ENCODE measurements at places on chromosomes 11 and 22.

DNA sequence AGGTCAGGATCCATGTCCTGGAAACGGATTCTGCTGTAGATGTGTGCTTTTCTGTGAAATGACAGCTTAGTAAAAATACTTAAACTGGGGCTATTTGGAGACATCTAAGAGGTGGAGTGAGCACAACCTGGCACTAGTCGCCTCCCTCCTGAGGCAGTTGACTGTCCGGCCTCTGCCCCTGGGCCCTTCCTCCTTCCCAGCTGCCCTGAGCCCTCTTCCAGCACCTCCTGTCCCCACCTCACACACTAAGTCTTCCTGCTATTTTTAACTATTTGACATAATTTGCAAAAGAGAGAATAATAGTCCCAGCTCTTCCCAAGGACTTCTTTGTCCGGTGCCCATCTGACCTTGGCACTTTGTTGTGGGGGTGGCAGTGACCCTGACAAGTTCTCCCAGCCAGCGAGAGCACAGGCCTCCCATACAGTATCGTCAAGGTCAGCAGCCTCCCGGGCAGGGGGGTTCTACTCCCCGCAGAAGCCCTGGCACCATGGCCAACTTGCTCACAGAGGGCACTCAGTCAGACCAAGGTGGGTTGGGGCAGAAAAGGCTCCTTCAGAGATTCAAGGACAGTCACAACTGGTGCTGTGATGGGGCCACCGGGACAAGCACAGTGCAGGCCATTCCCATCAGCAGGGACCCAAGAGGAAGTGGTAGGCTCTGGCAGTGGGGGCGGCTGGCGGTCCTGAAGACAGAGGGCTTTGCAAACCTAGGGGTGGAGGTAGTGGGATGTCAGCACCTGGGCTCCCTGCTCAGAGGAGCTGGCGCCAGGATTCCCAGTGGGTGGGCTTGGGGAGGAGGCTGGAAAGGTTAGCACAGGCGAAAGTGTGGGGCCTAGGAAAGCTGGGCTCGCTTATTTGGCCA is 5.5 kb upstream of the NEAT1 start:
- no peak for DNase-seq

GRCh38 chr11:132185726-132186592 is 815.5 kb downstream of the NTM start:
- peak; percentile 74 for DNase-seq

DNA sequence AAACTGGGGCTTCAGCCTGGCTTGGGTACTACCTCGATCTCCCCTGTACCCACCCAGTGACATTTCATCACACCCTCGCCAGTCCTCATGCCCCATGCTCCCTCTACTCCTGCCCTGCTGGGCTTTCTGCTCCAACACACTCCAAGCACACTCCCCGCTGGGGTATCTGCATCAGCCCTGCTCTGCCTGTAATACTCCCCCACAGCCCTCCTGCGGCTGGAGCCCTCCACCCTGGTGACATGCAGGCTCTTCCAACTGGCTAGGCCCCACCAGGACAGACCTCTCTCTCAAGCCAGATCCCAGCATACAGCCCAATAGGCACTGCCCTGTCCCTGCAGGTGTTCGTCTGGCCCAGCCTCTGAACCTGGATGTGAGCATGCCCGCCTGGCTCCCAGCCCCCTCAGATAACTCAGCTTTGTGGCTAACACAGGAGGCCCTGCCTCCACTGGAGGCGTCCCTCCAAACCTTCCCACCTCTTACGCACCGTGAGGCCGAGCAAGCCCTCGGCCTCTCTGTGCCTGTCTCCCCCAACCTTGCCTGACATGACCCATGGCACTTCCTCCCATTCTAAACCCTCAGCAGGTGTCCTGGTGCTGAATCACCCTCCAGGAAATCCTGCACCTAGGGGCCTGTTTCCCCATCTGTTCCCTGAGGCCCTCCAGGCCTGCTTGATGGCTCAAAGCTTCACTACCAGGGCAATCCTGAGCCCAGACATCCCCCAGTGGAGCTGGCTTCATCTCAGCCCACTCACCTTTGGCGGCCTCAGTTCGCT is 33.5 kb upstream of the TXNRD2 start:
- DNase-seq: no peak

GRCh38 chr11:122724520-122724919 is 69.0 kb downstream of the UBASH3B start:
- DNase-seq: no peak

DNA sequence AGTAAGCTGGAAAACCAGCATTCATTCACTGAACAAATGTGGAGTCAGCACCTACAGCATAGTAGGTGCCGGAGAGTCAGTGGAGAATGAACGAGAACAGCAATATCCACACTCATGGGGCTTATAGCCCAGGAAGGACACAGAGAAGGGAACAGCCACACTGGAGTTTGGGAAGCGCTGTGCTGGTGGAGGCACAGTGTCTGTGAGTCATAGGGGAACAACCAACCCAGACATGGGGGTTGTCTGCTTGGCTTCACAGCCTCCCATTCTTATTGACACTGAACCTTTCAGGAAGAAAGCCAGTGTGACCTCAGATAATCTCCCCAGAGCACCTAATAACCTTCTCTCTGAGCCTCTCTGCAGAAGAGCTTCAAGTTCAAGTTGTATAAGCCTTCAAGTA is 56.6 kb upstream of the UBASH3B start:
- no peak for DNase-seq

DNA sequence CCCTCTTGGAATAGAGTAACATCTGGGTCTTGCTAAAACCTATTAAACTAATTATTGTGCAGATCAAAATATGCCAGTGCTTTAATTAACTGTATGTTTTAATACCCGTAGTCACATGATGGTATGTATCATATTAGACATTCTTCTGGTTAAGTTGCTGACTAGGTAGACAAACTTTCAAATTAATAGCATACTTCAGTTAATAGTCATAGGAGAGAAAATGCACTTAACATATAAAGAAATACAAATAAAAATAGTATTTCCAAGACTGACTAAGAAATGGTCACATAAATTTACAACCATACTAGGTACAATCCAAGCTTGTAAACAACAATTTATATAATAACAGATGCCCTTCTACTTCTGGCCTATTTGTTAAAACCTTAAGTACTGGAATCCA is 7.6 kb upstream of the EXPH5 start:
- no peak for DNase-seq

DNA sequence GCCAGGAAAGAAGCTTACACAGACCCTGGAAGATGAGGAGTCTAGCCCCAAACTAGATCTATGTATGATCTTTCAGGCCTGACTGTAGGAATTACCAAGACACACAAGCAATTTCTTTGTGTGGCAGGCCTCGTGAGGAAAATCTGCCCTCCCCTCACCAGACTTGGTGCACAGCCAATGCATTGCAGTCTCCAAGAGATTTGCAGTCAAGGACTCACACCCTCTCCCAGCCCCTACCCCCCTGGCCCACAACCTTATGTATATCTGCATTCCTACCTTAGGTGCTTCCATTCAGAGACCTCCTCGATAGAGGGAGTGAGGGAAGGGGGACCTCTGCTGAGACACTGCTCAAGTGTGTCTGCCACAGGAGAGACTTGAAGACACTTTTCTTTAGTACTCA is 9.8 kb downstream of the OR8B12 start:
- DNase-seq: peak; percentile 50

GRCh38 chr11:59456661-59457060 is at the start of gene OR4D6:
OR4D6 (plus strand) TSS chr11:59456961; CDS start chr11:59456961, 0 bp downstream.
- DNase-seq: no peak

- DNase-seq: no peak
Observed at GRCh38 chr11:117466966-117467365, 139.3 kb downstream of the CEP164 start.

DNA sequence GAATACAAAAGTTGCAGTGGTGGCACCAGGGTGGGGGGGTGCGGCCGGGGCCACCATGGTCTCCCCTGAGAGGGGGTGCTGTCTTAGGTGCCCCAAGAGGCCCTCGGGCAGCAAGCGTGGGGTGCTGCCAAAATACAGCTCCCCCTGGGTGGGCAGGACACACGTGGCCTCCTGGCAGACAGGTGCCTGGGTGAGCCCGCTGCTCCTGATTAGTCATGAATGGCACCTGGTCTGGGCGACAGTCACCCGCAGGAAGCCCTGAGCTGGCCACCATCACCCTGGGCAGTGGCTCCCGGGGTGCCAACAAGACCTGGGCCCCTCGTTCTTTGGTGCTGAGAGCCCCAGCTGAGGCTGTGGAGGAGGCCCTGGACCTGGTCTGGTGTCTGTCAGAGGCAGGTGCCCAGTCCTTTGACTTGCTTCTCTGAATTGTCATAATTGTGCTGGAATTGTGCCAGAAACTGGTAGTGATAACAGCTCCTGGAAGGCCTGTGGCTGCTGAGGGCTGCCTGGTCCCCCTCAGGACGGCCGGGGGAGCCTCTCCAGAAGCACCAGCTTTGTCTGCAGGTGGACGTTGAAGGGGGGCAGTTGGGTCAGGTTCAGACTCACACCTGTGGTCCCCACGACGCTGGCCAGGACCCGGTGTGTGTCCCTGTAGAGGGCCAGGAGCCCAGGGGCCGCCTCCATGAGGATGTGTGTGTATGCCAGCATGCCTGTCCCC is 14.8 kb downstream of the ALG12 start:
- no peak for DNase-seq

DNA sequence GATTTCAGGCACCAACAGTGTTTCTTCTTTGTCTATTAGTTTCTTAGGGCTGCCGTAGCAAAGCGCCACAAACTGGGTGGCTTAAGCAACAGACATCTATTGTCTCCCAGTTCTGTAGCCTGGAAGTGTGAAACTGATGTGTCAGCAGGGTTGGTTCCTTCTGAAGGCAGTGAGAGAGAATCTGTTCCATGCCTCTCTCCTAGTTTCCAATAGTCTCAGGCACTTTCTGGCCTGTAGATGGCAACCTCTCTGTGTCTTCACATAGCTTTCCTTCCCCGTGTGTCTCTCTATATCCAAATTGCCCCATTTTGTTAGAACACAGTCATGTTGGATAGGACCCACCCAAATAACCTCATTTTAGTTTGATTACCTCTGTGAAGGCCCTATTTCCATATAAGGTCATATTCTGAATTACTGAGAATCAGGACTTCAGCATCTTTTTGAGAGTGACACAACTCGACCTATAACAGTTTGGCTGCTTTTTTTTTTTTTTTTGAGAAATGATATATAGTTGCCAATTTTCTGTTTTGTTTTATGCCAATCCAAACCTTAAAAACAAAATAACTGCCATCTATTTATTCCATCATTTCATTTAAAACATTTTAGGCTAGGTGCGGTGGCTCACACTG is 108.2 kb downstream of the SLC36A4 start:
- DNase-seq: peak; percentile 12

DNA sequence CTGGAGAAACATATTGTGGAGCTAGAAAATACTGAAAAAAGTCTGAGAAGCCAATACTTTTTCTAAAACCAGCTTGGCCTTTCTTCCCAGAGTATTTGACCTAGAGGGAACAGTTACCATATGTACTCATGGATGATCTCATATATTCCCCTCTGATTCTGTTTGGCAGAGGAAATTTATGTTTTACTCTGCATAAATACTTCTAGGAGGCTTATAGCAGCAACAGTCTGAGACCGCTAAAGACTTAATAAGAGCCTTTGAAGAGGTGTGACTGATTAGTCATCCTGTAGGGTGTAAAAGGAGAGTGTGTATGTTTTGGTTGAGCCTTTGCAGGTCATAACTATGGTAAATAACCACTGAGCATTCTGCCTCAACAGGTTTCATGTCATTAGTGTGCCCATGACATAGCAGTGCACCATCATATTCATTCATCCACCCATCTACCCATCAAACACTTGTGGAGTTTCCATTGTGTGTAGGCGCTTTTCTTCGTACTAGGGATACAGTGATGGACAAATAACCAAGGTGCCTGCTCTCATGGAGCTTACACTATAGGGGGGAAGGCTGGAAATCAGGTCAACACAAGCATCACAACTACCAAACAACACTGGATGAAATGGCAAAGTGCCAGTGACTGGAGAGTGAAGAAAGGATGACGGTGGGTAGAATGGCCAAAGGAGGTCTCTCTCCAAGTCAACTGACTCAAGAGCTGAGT is 44.5 kb downstream of the TRAF6 start:
- no peak for DNase-seq

GRCh38 chr11:8354622-8355415 is 91.1 kb upstream of the LMO1 start:
- peak; percentile 92 for DNase-seq

- DNase-seq: no peak
Observed at GRCh38 chr11:85464283-85464682, 162.9 kb downstream of the DLG2 start.

- DNase-seq: no peak
Observed at GRCh38 chr11:26572770-26573402, 823 bp upstream of the MUC15 start.

DNA sequence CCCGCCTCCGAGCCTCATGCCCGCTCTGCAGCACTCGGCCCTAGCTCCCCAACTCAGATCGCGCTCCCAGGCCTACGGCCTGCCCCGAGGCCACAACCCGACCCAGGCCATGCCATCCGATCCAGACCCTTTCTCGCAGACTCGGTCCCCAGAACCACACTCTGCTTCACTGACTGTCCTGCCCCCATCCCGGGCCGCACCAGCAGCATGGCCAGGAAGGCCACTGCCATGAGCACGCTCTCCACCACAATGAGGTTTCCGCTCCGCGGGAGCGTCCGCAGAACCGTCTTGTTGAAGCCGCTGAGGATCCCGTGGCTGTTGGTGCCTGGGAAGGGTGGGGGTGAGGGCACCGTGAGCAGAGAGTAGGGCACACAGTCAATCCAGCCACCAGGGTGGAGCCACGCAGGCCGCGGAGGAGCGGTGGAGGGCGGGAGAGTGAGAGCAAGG is 6.4 kb downstream of the UNC93B1 start:
- DNase-seq: no peak

- DNase-seq: no peak
Observed at GRCh38 chr11:70805243-70805642, 406.9 kb downstream of the CTTN start.

DNA sequence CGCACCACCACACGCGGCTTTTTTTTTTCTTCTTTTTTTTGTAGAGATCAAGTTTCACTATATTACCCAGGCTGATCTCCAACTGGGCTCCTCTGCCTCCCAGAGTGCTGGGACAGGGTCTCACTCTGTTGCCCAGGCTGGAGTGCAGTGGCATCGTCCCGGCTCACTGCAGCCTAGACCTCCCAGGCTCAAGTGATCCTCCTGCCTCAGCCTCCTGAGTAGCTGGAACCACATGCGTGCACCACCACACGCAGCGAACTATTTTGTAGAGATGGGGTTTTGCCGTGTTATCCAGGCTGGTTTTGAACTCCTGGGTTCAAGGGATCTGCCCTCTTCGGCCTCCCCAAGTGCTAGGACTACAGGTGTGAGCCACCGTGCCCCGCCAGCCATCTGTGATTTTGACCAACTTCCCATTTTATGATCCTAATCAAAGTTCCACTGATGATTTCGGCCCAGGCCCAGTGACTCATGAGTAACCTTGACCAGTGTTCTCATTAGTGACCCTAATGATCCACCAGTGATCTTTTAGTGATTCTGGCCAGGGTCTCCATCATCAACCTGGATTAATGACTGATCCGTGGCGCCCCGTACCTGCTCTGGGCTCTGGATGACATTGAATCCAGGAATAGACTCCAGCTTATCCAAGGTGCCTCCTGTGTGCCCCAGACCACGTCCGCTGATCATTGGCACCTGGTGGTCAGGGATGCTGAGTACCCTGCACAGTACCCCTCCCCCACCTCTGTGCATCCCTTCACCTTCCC is 1.7 kb downstream of the TYMP start:
- no peak for DNase-seq
